LNCaP clone FGC (cell line): ENCODE measurements at places on chromosomes 12 and 14.

- DNase-seq: no peak
Observed at GRCh38 chr12:86712425-86712843, 456.2 kb upstream of the MGAT4C start.

DNA sequence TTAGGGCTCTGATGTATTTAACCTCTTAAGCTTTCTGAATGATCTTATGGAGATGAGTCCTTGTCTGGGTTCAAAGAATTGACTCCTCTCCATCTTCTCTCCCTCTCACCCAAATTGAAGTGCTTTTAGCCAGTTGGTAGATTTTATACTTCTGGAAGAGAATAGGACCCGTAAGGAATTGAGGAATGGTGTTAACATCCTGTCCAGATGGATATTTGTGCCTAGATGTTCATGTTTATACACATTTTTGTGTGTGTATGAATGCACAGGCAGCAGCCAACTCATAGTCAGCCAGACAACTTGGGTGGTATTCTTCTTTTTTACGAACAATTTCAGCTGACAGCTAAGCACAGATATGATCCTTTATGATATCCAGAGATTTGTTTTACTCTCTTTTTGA, 449.6 kb upstream of the RGS6 start:
- DNase-seq: no peak

DNA sequence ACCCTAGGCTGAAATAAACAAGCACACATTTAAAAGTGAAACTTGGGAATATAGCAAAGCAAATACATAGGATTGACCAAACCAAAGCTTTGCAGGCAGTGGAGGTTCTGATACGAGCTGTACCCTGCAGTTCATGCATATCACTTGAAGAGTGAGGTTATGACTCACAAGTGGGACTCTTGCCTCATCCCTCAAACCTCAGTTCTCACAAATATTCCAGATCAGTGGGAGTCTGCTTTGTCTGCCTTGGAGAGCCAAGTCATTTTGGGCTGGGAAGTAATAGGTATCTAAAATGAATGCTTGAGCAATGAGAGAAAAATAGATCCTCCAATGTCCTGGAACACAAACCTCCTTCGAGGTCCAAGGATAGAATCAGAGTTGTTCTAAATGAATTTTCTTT, 116.4 kb downstream of the LRIG3 start:
- DNase-seq: no peak

DNA sequence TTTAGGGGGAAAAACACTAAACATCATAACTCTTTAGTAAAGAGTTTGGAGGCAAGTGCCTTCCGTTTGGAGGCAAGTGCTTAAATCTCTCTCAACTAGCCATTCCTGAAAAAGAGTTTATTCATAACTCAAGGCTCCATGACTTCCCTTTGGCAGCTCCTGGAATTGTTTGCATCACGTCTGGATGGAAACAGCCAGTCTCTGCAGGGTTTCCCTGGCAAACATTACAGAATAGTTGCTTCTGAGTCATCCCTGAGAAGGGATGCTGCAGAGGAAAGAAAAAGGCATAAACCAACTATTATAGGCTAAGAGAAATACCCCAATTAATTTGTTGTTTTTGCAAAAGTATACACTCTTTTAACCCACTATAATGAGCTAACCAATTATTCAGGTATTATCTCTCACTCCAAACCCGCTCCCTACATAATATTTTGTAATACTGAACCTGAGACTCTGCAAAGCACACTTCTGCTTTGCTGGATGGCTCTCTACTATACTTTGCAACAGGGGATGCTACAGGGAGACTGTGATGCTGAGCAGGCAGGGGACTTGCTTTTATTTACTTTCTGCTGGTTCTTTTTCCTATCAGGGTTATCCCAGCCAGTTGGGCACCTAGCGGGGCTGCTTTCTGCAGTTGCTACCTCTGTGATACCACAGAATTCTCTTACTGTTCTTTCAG, 497.7 kb downstream of the FUT8 start:
- peak; percentile 3 for DNase-seq
